Left hindlimb (tissue), 1 donor: ENCODE measurements at places on chromosomes 12 and 14.

GRCh38 chr14:61322011-61322798, 826 bp downstream of the PRKCH start:
- no peak for DNase-seq

DNA sequence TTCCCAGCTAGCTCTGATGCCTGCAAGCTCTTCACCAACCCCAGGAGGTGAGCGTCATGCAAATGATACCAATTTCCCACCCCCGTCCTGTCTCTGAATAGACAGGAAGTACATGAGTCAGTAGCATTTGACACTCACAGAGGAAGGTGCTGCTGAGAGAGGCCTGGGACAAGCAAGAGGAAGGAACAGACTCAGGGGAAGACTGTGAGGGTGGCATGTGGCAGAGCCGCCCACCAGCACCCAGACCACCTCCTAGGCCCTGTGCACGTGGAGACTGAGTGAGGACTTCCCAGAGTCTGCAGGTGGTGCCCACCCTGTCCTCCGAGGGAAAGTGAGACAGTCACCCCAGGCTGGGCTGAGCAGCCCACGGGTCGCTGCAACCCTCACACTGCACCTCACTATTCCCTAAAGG, 199.5 kb upstream of the SFSWAP start:
- no peak for DNase-seq

GRCh38 chr12:5039815-5040214, 3.9 kb upstream of the KCNA5 start:
- DNase-seq = no peak

- no peak for DNase-seq
These were observed 20.8 kb downstream of the SERPINA1 start for GRCh38 chr14:94367347-94368242.

- DNase-seq = no peak
These were observed 14.7 kb downstream of the PLEKHG6 start for GRCh38 chr12:6324936-6325750.

DNA sequence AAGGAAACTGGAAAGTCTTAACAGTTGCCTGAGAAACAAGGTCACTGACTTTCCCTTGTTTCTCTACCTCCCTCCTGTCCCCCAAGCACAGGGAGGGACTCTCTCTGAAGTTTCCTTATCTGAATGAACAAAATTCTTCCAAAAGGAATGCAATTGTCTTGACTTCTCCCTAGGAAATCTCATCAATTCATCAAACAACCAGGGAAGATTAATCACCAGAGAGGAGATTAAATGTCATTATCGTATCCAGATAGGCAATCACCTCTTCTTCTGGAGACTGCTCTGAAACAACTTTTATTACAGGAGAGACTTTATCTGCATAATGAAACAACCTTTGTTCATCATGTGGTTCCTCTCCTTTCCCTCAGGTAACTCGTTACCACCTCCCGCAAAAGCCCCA, 431.4 kb downstream of the SLC16A7 start:
- DNase-seq = no peak

GRCh38 chr12:50104417-50105366, 884 bp downstream of the GPD1 start:
- DNase-seq = no peak

GRCh38 chr12:22126758-22127157, 80.7 kb downstream of the CMAS start:
- no peak for DNase-seq

DNA sequence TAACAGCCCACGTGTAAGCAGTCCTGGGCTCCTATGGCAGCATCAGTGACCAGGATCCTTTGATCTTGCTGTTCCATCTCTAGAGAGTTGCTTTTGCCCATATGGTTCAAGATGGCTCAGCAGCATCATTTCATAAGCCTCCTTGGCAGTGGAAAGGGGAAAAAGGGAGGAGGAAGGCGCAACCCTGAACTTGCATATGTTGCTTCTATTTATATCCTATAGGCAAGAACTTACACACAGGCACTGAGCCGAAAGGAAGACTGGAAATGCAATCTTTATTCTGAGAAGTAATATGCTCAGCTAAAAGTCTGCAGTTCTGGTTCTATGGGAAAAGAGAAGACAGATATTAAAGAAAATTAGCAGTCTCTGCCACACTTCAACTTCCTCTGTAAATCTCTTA, 167.7 kb upstream of the PLXNC1 start:
- DNase-seq = peak; percentile 75

DNA sequence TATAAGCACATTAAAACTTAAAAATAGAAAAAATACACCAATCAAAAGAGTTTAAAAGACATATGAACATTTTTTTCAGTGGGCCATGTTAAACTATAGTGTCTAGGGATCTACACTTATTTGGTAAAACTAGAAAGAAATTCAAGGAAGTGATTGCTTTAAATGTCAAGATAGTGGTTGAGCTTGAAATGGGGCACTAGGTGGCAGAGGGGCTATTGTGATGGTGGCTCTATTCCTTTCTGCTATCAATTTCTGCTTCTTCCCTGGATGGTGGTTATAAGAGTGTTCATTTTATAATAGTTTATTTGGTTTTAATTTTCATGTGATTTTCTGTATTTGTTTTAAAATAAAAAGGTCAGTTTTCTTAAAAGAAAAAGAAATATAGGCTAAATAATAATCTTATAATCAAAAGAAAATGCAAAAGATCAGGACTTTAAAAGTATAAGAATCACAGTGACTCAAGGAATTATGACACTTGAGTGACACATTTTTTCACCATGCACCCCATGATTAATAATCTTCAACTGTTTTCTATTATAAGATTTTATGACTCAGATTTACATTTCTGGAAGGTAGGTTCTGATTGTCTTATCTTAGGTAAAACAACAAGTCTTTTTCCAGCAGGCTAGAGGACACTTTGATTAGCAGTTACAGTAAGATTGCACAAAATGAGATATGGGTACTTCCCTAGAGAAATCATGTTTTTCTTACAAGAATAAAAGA, 137.5 kb downstream of the FSCB start:
- DNase-seq = no peak

DNA sequence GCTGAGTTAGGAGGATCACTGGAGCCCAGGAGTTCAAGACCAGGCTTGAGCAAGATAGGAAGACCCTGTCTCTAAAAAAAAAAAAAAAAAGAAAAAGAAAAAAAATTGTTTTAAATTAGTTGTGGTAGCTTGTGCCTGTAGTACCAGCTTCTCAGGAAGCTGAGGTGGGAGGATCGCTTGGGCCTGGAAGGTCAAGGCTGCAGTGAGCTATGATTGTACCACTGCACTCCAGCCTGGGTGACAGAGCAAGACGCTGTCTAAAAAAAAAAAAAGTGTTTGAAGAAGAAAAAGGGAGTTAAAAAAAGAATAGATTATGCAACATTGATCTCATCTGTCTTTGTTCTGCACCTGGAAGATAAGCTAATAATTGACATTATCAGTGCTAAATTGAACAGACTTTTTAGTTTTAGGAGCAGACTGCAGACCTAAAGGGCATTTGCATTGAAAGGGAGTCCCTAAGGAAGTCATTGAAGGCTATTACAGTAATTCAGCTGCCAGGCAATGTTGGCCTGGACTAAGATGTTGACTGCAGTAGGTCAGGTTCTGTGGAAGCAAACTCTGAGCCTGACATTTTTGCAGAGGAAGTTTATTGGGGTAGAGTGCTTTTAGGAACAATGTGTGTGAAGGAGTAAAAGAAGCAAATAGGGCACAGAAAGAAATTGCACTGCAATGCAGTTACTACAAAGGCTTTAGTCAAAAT, 215.8 kb downstream of the PCNX1 start:
- DNase-seq = no peak

DNA sequence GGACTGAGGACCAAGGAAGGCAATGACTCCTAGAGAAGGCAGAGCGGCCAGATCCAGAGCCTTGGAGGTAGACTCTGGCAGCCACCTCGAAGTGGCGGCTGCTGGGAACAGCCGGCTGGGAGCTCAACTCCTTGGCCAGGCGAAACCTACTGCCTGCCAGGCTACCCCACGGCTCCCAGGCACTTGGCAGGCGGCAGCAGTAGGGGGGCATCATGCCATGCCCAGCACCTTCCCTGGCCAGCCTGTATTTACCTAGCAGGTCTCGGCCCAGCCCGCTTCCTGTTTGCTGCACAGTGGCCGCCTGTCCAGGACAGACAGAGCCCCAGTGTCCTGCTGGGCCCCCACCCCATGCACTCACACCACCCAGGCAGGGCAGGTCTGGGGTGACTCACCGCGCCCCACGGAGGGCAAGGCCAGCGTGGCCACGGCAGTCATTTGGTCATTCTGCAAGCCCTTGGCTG, 10.2 kb downstream of the TRPV4 start:
- peak; percentile 82 for DNase-seq

DNA sequence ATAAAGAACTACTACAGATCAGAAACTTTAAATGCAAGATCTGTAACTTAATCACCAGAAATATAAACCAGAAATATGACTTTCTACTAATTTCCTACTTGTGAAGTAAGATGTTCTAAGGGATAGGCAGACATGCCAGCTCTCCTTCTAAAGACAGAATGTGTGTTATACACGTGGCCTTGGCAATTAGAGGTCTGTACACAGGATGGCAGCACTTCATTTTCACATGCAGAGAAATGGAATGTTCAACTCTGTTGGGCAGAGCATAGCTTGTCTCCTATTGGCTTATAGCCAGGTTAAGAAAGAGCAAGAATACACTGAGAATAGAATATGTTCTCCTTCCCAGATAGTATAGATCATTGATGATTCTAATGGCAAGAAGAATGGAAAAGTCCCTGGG, 403.8 kb downstream of the DAD1 start:
- DNase-seq = no peak

GRCh38 chr12:5567016-5567725, 135.3 kb downstream of the NTF3 start:
- peak; percentile 79 for DNase-seq

DNA sequence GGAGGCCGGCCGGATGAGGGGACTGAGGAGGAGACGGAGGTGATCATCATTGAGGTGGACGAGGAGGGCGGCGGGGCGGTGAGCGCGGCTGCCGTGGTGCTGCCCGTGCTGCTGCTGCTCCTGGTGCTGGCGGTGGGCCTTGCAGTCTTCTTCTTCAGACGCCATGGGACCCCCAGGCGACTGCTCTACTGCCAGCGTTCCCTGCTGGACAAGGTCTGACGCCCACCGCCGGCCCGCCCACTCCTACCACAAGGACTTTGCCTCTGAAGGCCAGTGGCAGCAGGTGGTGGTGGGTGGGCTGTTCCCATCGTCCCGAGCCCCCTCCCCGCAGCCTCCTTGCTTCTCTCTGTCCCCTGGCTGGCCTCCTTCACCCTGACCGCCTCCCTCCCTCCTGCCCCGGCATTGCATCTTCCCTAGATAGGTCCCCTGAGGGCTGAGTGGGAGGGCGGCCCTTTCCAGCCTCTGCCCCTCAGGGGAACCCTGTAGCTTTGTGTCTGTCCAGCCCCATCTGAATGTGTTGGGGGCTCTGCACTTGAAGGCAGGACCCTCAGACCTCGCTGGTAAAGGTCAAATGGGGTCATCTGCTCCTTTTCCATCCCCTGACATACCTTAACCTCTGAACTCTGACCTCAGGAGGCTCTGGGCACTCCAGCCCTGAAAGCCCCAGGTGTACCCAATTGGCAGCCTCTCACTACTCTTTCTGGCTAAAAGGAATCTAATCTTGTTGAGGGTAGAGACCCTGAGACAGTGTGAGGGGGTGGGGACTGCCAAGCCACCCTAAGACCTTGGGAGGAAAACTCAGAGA, 9.6 kb downstream of the MMP14 start:
- DNase-seq = no peak

- DNase-seq = peak; percentile 36
These were observed 765 bp upstream of the NFYB start for GRCh38 chr12:104138797-104139152.

GRCh38 chr12:40716037-40716436, 23.8 kb downstream of the CNTN1 start:
- no peak for DNase-seq

- DNase-seq = no peak
These were observed 8.3 kb upstream of the SERPINA1 start for GRCh38 chr14:94396628-94397225.

DNA sequence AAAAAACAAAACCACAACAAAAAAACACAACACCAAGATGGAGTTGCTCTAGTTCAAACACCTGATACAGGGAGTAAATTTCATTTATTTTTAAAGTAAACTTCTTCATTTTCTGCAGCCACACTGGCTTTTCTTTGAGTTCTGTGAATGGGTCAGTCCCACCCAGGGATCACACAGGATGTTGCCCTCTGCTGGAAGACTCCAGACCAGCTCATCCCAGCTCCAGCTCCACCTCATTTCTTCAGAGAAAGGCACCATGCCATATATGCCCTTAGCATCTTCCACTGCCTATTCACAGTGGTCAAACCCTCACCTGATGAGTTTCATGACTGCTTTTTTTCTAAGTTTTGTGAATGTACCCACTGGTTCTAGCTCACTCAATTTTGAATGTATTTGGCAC, 8.0 kb downstream of the GLIPR1 start:
- DNase-seq = no peak

DNA sequence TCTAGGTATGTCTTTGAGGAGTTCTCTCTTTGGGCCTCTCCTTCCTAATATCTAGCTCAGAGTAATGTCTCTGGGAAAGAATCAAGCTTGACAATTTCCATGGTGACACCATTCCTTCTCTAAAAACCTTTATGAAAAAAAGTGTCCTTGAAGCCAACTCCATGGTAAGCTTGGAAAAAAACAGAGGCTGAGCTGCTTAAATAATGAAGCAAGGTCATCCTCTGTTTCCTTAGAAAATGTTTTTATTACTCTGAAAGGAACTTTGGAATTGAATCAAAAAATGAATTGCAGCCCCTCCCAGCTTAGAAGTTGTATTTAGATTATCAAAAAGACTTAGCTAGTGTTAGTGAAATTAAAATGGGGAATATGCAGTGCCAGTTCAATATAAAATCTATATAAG, 166.1 kb upstream of the KITLG start:
- no peak for DNase-seq

- no peak for DNase-seq
These were observed 72.3 kb upstream of the TMX1 start for GRCh38 chr14:51167587-51168214.

DNA sequence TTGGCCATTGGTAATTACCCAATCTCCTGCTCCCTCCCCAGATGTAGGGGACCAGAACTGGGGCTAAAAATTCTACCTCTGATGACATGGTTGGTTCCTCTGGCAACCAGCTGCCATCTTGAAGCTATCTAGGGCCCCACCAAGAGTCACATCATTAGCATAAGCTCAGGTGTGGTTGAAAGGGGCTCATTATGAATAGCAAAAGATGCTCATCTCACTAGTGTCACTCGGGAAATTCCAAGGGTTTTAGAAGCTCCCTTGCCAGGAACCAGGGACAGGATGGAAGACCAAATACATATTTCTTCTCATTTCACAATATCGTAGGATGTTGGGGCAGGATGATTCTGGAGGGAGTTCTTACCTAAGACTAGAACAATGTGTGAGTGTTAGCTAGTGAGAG, 38.6 kb downstream of the EID3 start:
- no peak for DNase-seq

DNA sequence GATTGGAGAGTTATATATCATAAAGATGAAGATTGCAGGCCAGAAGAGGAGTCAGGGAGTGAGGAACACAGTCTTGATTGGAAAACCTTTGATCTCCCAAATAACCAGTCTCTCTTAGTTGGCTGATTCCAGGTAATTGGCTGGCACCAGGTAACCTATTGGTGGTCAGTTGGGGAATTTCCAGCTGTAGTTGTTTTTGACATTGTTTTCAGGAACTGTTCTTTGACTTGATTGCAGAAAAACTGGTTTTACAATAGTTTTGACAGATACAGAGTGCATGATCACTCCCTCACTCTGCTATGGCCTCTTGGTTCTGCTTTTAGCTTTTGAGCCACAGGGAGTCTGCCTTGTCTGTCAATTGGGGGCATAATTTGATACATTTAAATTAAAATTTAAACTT, 71.6 kb downstream of the ZNF641 start:
- no peak for DNase-seq
